ENCODE measurements at places on chromosomes 11 and 22.

DNA sequence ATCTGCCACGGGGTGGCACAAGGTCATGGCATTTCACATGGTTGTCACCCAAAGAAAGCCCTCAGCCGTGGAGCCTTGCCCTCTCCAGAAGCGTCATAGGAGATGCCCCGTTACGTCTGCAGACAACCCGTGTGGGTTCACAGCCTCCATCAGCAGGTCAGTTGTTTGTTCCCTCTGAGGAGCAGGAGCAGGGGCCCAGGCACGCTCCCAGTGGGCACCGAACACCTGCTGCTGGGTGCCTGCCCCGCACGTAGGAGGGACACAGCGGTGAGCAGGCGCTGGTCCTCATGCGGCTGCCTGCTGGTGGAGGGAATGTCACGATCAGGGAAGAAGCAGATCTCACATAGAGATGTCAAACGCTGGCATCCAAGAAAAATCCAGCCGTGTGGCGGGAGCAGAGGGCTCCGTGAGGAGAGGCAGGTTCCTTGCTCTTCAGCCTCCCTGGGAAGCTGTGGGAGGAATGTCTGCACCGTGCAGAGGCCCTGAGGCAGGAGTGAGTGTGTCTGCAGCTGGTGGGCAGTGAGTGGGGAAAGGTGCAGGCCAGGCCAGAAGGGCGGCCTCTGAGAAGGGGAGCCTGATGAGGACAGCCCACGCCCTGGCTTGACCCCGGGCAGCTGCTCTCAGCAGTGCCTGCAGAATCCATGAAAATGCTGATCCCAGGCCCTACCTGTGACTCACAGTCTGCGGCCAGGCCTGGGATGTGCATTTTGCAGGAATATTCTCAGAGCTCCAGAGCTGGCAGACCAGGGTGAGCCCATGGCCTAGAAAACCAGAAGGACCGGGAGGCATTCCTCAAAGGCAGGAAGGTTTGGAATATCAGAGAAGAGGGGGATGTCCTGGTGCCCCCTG is 36.4 kb upstream of the TH start:
- no peak for DNase-seq

- no peak for DNase-seq
Observed at GRCh38 chr22:32846780-32847491, 45.4 kb downstream of the TIMP3 start.

DNA sequence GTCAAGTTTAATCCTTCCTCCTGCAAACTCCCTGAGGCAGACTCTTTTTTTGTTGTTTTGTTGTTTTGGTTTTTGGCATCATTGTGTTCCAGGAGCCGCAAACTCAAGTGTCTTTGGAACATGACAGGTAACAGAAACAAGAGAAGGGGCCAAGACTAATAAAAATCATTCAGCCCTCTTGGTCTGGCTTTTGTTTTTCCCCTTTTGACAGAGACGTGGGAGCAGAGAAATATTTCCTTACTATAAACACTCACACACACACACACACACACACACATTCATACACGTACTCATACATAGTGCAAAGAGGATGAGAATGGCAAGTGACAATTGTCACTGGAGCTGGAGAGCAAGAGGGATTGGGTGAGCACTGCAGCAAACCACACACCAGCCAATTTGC is 10.4 kb upstream of the ASPHD2 start:
- DNase-seq: no peak

DNA sequence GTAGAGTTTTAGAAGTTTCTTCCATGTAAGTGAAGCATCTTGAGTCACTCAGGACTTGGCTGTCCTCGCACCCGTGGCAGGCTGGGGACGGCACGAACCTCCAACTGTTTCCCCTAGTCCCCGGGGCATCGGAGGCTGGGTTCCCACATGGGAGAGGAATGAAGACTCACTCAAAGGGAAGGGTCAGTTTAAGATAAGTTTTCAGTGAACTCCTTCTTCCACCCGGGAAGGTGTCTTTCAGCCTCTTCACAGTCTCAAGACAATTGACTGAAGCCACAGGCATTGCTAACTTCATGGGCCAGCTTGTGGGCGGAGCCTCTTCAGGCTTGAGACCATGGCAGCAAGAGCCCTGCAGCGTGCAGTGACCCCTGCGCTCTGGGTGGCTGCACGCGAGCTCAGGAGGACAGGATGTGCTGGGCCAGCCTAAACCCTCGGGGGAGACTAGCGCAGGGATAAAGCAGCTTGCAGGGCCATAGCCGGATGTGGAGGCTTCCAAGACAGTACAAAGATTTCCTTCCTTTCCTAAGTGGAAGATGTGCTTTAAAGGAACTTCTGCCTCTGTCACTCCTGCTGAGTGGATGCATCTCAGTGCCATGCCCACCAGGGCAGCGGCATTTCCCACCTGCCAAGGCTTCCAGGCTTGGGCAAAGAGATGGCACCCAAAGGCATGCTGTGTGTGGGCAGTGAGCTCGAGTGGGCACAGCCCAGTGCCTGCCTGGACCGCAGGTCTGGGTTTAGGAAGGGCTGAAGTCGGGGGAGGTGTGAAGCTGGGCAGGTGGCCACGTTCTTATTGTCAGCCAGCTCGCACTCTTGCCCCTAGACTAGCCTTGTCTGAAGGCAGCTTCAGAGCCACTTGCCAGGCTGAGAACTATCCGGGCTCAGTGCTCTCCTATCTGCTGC is 32.9 kb downstream of the PPIL2 start:
- no peak for DNase-seq

GRCh38 chr11:14625586-14626205 is 17.9 kb upstream of the PDE3B start:
- no peak for DNase-seq

- peak; percentile 39 for DNase-seq
Observed at GRCh38 chr11:363948-364761, 5.1 kb upstream of the B4GALNT4 start.

- DNase-seq: no peak
Observed at GRCh38 chr11:35803115-35803514, 140.5 kb downstream of the TRIM44 start.

GRCh38 chr11:75148436-75148983 is 2.4 kb upstream of the SLCO2B1 start:
- no peak for DNase-seq

GRCh38 chr22:40204321-40205116 is 26.8 kb downstream of the TNRC6B start:
- no peak for DNase-seq

DNA sequence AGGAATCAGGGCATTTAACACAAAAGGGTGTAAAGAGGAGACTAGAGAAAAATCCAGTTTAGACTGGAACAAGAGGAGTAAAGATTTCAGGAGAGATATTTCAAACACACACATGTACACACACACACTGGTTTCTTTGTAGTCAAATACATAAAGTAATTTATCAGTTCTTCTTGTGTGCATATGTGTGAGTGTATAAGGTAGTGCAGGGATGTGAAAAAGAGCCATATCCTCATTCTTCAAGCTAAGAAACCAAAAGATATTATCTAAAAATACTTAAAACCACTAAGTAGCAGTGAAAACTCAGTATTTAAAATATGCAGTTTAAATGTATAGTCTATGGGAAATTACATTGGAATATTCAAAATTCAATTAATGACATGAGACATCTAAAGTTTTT is 52.5 kb upstream of the CARD18 start:
- no peak for DNase-seq

DNA sequence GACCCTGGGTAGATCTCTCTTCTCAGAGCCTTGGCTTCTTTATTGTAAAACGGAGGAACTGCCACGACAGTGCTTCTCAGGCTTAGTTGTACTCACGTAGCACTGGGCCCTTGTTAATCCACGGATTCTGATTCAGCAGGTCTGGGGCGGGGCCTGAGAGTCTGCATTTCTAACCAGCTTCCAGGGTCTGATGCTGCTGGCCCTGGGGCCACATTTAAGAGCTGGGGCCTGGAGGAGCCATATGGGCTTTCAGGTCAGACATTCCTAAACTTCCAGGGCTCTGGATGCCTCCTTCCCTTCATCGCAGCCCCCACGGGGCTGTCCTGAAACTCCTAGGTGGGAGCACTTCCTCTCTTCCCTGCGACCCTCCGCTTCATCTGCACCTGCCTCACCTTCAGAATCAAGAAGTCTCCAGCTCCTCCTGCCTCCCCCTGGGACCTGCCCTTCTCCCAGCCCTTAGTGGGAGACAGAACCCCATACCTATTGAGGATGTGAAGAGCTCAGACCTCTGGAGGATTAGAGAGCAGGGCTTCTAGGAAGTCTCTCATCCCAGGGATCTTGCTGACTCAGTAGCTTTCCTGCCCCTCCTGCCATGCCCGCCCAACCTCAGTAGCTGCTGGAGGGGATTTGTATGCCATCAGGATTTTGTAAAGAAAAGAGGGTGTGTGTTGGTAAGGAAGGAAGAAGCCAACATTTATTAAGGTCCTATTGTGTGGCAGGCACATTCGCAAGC is 92.5 kb downstream of the LRRC32 start:
- no peak for DNase-seq

GRCh38 chr11:112478806-112479205 is 218.1 kb upstream of the PLET1 start:
- DNase-seq: no peak

DNA sequence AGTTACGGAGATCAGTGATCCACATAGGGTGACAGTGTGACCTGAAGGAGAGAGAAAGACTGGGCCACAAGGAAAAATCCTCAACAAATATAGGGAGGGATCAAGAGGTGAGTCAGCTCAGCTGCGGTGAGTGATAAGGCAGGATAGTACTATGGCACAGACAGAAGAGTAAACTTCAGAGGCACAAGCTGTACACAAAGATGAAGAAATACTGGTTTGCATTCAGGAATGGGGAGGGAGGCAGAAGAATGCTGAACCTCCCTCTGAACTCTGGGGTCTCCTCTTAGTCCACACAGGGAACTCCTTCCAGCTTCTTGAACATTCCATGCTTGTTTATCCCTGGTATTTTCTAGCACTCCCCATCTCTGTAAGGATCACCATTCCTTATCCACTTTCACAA is 162.7 kb downstream of the BARX2 start:
- DNase-seq: no peak

DNA sequence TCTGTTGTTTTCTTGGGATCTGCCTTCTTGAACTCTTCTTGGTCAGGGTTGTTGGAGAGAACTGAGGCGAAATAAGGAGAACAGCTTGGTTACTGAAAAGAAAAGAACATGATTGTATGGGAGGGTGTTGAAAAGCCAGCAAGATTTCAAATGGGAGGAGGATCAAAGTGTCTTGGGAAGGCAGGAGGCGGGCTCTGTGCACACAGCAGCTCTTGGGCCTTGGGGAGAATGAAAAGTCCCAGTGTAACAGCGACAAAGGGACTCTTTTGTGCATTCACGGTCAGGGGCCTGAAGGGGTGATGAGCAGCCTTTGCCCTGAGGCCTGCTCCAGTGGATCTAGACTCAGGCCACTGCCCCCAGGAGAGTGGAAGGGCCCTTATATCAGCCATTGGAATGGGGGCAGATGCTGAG is 135.4 kb downstream of the ADAMTS15 start:
- DNase-seq: no peak

GRCh38 chr22:29773233-29773632 is 6.1 kb downstream of the UQCR10 start:
- DNase-seq: no peak

DNA sequence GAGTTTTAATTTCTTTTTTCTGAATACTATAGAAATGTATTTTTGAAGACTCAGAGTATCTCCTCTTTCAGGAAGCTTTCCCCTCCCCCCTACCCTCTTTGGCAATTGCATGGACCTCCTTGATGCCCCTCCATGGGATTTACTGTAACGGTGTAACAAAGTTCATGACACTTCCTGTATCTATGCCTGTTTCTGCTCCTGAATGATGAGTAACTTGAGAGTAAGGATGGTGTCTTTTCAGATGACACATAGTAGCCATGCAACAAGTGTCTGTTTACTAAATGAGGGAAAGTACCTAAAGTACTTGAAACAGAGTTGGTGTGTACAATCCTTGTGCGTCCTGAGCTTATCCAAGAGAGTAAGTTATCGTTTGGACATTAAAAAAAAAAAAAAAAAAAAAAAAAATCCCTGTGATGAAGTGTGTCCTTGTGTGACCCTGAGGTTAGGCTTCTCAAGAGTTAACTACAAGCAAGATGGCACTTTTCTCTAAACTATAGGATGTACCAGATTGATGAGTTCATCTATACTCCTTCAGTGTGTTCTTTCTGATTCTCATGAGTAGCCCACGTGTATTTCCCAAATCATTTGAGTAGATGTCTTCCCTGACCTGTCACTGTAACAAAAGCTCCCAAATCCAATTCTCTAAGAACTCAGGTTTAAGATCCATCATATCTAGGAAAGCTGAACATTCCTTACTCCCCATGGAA is 7.4 kb downstream of the ETS1 start:
- DNase-seq: no peak

DNA sequence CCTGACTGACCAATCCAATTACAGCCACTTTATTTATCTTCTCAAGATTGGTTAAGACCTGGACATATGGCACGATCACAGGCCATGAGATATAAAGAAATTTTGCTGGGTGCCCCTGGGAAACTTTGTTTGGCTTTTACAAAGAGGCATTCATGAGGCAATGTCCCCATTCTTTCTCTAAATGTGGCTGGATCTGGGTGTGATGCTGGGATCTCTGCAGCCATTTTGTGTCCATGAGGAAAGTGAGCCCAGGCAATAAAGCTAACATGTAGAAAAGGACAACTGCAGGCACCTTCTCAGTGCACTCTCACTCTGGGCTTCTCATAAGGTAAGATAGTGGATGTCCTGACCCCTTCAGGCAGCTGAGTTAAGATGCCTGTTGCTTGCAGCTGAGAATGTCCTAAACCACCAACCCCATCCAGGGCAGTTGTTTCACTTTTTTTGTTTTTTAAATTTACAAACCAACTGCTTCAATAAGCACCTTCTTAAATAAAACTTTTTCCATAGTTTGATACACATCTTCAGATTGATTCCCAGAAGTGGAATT is 372.3 kb downstream of the MIAT start:
- DNase-seq: no peak

DNA sequence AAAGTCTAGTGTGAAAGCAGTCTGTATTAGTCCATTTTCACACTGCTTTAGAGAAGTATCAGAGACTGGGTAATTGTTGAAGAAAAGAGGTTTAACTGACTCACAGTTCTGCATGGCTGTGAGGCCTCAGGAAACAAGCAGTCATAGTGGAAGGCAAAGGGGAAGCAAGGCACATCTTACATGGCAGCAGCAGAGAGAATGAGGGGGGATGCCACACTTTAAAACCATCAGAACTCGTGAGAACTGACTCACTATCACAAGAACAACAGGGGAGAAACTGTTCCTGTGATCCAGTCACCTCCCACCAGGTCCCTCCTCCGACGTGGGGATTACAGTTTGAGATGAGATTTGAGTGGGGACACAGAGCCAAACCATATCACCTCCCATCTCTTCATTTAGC is 13.8 kb upstream of the TUBA8 start:
- no peak for DNase-seq

GRCh38 chr22:44847380-44847779 is 95.0 kb downstream of the ARHGAP8 start:
- no peak for DNase-seq
